Ascending aorta (tissue), 2 donors: ENCODE measurements at places on chromosomes 2 and 18. TPM values are rescaled to one million over a fixed set of nuclear protein-coding genes. Genes with fewer than 3 reads are reported as not detected.

DNA sequence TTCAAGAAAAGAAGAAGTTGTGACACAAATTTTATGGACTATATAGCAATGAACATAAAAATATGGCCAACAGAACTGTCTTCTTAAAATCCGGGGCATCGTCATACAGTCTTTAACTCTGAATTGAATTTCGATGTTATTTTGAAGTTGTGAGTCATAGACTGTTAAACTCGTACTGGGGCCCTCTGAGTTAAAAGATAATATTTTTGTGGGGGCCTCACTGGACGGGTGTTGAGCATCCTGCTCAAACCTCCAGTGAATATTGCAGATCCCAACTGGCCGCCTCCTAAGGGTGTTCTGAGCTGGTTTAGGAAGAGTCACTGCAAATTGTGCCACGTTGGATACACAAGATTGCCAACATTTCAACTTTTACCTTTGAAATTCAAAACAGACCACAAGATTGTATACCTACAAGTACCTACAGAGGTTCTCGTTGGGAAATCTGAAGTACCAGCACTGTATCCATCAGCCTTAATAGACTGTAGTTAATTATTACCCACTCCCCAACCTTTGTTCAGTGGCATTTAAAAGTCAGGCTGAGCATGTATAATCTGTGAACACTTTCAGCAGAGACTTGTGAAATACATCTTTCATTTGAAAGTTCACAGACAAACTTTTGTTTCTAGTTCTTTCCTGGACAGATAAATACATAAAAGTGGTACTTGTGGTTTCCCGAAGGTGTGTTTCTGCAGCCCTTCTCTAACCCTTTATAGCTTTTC lies 27.8 kb downstream of the KLHL23 start:
- H3K4me1 ChIP-seq, result no peaks in the 10 kb centered on the region
- H3K36me3 ChIP-seq, result no peaks in the 10 kb centered on the region
- no peaks in the 10 kb centered on the region for H3K27me3 ChIP-seq
- H3K27ac ChIP-seq, result no peak overlapping the region

DNA sequence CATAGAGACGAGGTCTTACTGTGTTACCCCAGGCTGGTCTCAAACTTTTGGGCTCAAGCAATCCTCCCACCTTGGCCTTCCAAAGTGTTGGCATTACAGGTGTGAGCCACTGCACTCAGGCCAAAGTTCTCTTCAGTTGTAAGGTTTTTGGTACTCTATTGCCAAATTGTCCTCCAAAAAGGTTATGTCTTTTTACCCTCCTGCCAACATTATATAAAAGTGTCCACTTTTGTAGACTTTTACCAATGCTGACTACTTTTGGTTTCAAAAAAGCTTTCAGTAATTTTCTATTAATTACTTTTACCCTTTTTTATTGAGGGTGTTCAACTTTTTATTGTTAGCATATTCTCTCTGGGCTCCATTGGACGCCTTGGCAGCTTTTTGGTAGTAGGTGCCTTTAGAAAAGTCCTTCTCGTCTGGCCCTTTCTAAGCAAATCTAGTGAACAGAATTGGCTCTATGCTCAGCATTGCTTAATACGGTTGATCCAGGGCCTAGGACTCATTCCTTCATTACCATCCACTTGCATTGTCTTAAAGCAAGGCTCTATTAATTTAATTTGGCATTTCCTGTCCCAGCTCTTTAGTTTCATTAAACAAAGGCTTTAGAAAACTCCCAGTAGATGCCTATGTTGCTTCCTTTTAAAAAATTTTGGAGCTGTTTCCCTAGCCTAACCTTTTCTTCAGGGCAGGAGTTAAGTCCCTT lies 16.7 kb upstream of the IL1A start:
- H3K4me3 ChIP-seq, result no peak overlapping the region
- no peaks in the 10 kb centered on the region for H3K27me3 ChIP-seq
- H3K27ac ChIP-seq, result no peak overlapping the region
- DNase-seq, result no peak
- H3K36me3 ChIP-seq, result no peaks in the 10 kb centered on the region
- H3K4me1 ChIP-seq, result no peaks in the 10 kb centered on the region

GRCh38 chr2:208013285-208014178 lies 11.8 kb downstream of the PLEKHM3 start:
- no peak for DNase-seq
- no peak overlapping the region for H3K4me3 ChIP-seq

IKZF2 gene
- 3.9 TPM for total RNA-seq

- DNase-seq, result no peak
- no peaks in the 10 kb centered on the region for H3K27me3 ChIP-seq
- no peak overlapping the region for H3K4me3 ChIP-seq
- no peaks in the 10 kb centered on the region for H3K4me1 ChIP-seq
Observed at GRCh38 chr2:12341920-12342319, 374.8 kb upstream of the TRIB2 start.

TACR1 gene
- total RNA-seq, result 27.5 TPM

DNA sequence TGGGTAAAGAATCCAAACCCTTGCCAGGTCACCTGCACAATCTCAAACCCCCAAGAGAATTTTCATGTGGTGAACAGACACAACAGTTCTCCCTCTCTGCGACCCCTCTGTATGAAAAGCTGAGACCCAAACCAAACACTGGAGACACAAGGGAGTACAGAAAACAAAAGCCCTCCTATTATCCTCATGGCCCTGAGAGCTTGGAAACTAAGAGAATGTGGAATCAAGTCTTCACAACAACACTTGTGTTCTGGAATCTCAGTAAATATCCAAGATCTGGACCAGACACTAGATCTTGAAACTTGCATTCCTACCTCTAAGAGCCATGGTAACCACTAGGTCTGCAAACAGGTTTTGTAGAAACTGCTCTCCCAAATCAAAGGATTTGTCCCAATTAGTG lies 50.1 kb upstream of the CCDC150 start:
- no peaks in the 10 kb centered on the region for H3K4me1 ChIP-seq
- DNase-seq, result no peak
- no peaks in the 10 kb centered on the region for H3K36me3 ChIP-seq
- no peaks in the 10 kb centered on the region for H3K27me3 ChIP-seq
- no peak overlapping the region for H3K27ac ChIP-seq

FHOD3 gene
- total RNA-seq, result 12.7 TPM

C2orf78 gene
- total RNA-seq, result not detected

DNA sequence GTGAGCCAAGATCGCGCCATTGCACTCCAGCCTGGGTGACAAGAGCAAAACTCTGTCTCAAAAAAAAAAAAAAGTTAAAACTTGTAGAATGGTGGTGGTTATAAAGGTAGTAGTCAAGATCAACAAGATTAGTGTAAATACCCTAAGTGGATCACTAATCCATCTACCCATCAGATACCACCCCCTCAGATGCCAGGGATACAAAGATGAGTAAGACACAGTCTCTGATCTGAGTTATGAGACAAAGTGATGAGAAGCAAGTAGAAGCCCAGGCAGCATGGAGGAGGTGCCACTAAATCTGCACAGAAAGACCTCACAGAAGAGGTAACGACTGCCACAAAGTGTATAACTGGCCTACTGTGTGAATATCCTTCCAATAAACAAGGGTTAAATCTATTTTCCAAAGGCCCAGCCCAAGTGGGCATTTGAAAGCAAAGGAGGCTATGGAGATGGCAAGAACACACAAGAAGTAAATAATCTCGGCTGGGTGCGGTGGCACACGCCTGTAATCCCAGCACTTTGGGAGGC lies 20.2 kb downstream of the NFE2L2 start:
- peak overlapping the region; percentile 94 for H3K27ac ChIP-seq
- no peaks in the 10 kb centered on the region for H3K27me3 ChIP-seq
- H3K36me3 ChIP-seq, result peaks cover 4% of the 10 kb centered on the region
- DNase-seq, result no peak

CFAP65 gene
- not detected for total RNA-seq

KCNK3 gene
- total RNA-seq, result 7.2 TPM

ZNF532 gene
- 161 TPM for total RNA-seq

DNA sequence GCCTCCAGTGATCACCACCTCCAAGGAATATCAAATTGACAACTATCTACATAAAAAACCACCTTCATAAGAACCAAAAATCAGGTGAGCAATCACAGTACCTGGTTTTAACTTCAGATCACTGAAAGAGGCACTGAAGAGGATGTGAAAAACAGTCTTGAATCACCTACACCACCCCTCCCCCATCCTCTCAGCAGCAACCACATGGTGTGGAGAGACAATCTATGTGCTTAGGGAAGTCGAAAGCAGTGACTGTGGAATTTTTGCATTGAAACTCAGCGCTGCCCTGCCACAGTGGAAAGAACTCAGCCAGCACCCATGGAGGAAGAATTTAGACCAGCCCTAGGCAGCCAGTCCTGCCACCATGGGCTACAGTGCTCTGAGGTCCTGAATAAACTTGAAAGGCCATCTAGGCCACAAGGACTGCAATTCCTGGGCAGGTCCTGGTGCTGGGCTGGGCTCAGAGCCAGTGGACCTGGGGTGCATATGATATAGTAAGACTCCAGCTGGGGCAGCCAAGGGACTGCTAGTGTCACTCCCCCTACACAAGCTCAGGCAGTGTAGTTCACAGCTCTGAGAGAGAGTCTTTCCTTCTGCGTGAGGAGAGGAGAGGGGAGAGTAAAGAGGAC lies 75.6 kb downstream of the ATL2 start:
- DNase-seq, result no peak
- no peak overlapping the region for H3K4me3 ChIP-seq
- no peaks in the 10 kb centered on the region for H3K4me1 ChIP-seq
- H3K27ac ChIP-seq, result no peak overlapping the region
- H3K36me3 ChIP-seq, result peaks cover 32% of the 10 kb centered on the region
- no peaks in the 10 kb centered on the region for H3K27me3 ChIP-seq

GRCh38 chr18:66439670-66440069 lies 164.2 kb downstream of the CDH19 start:
- no peaks in the 10 kb centered on the region for H3K27me3 ChIP-seq
- no peak for DNase-seq
- no peaks in the 10 kb centered on the region for H3K36me3 ChIP-seq
- H3K4me3 ChIP-seq, result no peak overlapping the region
- H3K4me1 ChIP-seq, result no peaks in the 10 kb centered on the region

- H3K27ac ChIP-seq, result no peak overlapping the region
- no peaks in the 10 kb centered on the region for H3K27me3 ChIP-seq
- no peak for DNase-seq
- no peaks in the 10 kb centered on the region for H3K36me3 ChIP-seq
Observed at GRCh38 chr2:215619022-215619958, 183.4 kb upstream of the FN1 start.

HOXD10 gene
- not detected for total RNA-seq

GRCh38 chr18:51943281-51943680 lies 396.7 kb upstream of the DCC start:
- H3K36me3 ChIP-seq, result no peaks in the 10 kb centered on the region
- no peaks in the 10 kb centered on the region for H3K27me3 ChIP-seq
- H3K27ac ChIP-seq, result no peak overlapping the region
- H3K4me1 ChIP-seq, result no peaks in the 10 kb centered on the region

PRKAG3 gene
- total RNA-seq, result not detected

MAB21L4 gene
- not detected for total RNA-seq

COL4A3 gene
- 1.1 TPM for total RNA-seq

RPL31 gene
- total RNA-seq, result 479 TPM

DNA sequence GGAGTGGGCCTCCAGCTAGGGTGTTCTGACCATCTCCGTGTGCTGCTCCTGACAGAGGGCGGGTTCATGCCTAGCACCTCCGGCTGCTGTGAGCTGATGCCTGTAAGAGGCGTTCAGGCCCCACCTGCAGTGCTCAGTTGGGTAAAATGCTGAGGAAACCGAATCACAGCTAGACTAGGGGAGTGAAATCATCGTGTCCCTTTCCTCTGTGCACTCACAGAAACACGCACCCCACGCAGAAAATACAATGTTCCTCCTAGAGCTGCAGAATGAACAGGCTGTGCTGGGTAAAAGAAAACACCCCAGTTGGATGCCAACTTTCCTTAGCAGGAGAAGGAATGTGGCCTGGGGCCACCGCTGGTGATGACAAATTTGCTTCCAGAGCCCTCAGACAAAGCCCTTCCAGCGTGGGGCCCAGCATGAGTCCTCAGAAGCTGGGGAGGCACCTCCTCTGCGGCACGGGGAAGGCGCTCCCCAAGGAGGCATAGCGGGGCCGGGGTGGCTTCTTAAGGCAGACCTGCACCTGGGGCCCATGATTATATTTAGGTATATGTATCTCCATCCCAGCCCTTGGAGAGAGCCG lies 16.3 kb upstream of the ARHGEF4 start:
- H3K27ac ChIP-seq, result peak overlapping the region; percentile 96
- H3K27me3 ChIP-seq, result no peaks in the 10 kb centered on the region
- peak; percentile 75 for DNase-seq
- H3K4me1 ChIP-seq, result peaks cover 11% of the 10 kb centered on the region

- H3K36me3 ChIP-seq, result peaks cover 5% of the 10 kb centered on the region
- no peaks in the 10 kb centered on the region for H3K27me3 ChIP-seq
- H3K4me3 ChIP-seq, result no peak overlapping the region
- H3K27ac ChIP-seq, result peak overlapping the region; percentile 31
- DNase-seq, result no peak
Observed at GRCh38 chr2:191680639-191681038, 2.7 kb downstream of the NABP1 start.

DNA sequence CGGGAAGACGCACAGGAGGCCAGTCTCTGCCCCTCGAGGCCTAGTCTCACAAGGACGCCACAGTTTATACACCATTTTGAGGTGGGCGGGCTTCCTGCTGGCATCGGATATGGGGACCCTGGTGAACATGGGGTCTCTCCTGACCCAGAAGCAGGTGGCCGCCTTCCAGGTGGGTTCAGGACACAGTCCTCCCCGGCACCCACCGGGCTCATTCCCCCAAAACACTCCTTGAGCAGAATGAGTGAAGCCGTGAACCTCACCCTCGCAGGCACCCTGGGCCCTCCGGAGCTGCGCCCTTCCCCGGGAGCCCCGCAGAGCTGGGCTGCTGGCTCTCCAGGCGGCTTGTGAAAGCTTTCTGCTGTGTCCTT lies 6.5 kb downstream of the NFATC1 start:
- no peaks in the 10 kb centered on the region for H3K27me3 ChIP-seq
- H3K36me3 ChIP-seq, result no peaks in the 10 kb centered on the region
- H3K4me3 ChIP-seq, result no peak overlapping the region
- H3K27ac ChIP-seq, result peak overlapping the region; percentile 90
- DNase-seq, result no peak
- peaks cover 9% of the 10 kb centered on the region for H3K4me1 ChIP-seq

- H3K27ac ChIP-seq, result no peak overlapping the region
- H3K27me3 ChIP-seq, result no peaks in the 10 kb centered on the region
- no peaks in the 10 kb centered on the region for H3K36me3 ChIP-seq
- DNase-seq, result no peak
- no peaks in the 10 kb centered on the region for H3K4me1 ChIP-seq
Observed at GRCh38 chr2:10558281-10559030, 110.3 kb upstream of the ODC1 start.

DNA sequence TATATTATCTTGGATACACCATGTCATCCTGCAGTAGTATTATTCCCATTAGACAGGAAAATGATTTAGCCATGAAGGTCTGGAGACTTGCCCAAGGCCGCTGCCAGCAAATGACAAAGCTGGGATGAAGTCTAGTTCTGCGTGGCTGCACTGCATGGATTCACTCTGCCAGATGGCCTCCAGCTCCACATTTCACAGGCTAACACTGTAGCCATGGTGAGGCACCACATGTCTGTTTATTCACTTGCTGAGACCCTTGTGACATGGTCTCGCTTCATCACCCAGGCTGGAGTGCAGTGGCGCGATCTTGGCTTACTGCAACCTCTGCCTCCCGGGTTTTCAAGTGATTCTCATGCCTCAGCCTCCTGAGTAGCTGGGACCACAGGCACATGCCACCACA lies 31.5 kb upstream of the SCG2 start:
- no peaks in the 10 kb centered on the region for H3K27me3 ChIP-seq
- H3K36me3 ChIP-seq, result no peaks in the 10 kb centered on the region
- H3K4me3 ChIP-seq, result no peak overlapping the region
- DNase-seq, result no peak
- H3K27ac ChIP-seq, result no peak overlapping the region
- H3K4me1 ChIP-seq, result no peaks in the 10 kb centered on the region

HRH4 gene
- total RNA-seq, result not detected

CHRND gene
- not detected for total RNA-seq

GRCh38 chr18:813172-814071 lies 1.4 kb upstream of the YES1 start:
- no peaks in the 10 kb centered on the region for H3K4me1 ChIP-seq
- H3K36me3 ChIP-seq, result no peaks in the 10 kb centered on the region
- peak overlapping the region; percentile 95 for H3K27ac ChIP-seq
- DNase-seq, result no peak
- H3K27me3 ChIP-seq, result no peaks in the 10 kb centered on the region
